ENCODE measurements at places on chromosomes 11 and 22.

DNA sequence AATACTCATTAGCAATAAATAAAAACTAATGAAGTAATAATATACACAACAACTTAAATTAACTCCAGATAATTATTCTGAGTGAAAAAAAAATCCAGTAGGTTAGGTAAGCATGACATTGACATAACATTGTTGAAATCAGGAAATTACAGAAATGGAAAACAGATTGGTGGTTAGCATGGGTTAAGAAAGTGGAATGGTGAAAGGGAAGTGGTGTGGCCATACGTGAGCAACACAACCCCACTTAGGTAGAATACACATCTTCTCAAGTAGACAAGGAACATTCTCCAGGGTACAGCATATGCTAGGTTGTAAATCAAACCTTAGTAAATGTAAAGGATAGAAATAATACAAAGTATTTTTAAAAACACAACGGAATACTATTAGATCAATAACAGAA, 30.2 kb upstream of the CLTCL1 start:
- DNase-seq = no peak

GRCh38 chr11:116386118-116386699, 386.6 kb downstream of the BUD13 start:
- DNase-seq = no peak

- no peak for DNase-seq
Measured at GRCh38 chr22:49590851-49591445, 236.7 kb downstream of the BRD1 start.

GRCh38 chr11:114167355-114167754, 107.8 kb downstream of the ZBTB16 start:
- no peak for DNase-seq

DNA sequence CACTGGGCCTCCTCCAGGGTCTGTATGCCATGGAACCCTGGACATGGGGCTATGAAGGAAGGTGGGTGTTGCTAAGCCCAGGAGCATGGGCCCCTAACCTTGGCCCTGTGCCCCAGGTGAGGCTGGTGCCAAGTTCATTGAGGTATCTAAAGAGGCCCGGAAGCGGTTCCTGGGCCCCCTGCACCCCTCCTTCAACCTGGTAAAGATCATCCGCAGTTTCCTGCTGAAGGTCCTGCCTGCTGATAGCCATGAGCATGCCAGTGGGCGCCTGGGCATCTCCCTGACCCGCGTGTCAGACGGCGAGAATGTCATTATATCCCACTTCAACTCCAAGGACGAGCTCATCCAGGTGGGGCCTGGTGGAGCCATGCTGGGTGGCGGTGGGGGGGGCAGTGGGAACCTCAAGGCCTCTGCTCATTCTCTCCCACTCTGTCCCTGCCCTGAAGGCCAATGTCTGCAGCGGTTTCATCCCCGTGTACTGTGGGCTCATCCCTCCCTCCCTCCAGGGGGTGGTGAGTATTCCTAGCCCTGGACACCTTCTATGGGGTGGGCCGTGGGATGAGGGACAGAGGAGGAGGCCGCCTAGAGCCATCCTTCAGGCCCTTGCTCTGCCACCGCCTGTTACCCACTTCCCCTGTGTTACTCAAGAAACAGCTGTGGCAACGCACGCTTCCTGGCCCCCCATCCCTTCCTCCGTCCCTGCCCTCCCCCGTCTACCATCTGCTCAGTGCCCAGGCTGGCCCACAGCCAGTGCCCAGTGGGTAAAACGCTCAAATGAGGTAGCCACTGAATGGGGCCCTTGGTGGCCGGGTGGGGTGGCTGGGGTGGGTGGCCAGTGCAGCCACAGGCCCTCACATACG, 3.0 kb downstream of the PNPLA2 start:
- DNase-seq = no peak

GRCh38 chr11:122210367-122210997, 94.5 kb upstream of the BLID start:
- no peak for DNase-seq

GRCh38 chr11:122666743-122667142, 11.2 kb downstream of the UBASH3B start:
- DNase-seq = no peak

GRCh38 chr11:116071241-116071640, 567.0 kb upstream of the CADM1 start:
- no peak for DNase-seq

DNA sequence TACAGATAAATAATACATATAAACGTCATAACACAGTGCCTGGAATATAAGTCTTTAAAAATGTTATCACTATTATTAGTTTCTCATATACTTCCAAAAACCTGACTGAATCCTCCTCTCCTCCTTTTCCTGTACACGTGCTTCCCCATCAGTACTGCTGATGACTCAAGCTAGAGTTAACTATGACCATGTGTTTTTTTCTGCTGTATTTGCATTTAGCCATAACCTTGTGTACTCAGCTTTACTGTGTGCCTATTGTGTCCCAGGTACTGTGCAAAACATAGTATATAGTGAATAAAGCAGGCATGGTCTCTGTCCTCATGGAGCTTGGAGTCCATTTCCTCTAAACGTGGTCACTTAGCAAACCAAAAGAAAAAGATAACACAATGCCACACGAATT, 56.5 kb upstream of the ARHGAP32 start:
- no peak for DNase-seq

GRCh38 chr11:66570079-66570849, 1.9 kb upstream of the CTSF start:
- no peak for DNase-seq

GRCh38 chr11:109071262-109071661, 350.7 kb upstream of the C11orf87 start:
- no peak for DNase-seq

DNA sequence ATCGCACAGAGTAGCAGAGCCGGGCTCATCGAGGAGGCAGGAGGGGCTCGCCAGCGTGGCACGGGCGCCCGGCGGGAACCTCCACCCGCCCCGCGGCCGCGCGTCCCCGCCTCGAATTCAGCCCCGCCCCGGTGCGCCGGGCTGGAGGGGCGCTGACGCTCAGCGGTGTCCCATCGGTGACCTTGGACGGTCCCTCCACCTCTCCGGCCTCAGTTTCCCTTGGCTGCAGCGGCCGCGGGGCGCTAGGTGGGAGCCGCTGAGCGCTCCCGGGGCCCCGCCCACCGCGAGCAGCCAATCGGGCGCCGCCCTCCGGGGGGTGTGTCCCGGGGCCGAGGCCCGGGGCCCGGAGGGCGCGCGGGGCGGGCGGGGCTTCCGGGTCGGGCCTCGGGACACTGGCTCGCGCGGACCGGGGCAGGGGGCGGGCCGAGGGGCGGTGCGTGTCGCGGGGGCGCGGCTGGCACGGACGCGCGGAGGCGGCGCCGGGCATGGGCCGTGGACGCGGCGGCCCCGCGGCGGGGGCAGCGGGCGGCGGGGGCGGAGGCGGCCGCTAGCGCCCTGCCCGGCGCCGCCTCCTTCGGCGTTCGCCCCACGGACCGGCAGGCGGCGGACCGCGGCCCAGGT, at the start of gene PPARA:
PPARA (plus strand) TSS at position 493 of the 621 bp plus-strand sequence. CDS start 47,858 bp downstream, outside the sequence.
- DNase-seq = peak; percentile 92

- no peak for DNase-seq
Measured at GRCh38 chr11:68199295-68199987, 13.7 kb downstream of the KMT5B start.

DNA sequence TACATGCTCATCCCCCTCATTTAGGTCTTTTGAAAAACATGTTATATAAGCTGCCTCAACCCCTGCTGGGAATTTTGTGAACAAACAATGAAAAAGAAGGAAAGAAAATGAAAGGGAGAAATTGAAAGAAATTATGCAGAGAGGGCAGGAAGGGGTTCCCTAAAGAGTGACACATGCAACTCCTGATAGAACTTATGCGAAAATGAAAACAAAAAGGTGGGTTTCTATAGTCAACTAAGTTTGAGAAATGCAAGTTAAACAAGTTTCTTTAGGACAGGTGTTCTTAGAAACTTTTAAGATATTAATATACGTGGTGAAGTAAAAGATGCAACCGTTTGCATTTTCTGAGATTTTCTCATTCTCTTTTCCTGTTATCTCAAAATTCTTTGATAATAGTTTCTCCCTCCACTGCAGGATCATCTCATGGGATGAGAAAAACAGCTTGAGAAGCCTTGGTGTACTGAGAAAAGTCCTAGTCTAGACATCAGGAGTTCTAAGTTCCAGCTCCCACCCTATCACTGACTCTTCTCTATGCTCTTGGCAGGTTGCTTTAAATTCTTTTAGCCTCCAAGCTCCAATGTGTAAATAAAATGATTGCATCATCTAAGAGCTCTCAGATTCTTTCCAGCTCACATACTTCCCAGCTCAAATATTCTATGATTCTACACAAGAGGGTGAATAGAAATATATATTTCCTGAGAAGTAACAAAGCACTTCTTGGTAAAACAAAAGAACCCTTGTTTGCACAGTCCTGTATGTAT, 109.2 kb downstream of the FAM76B start:
- no peak for DNase-seq

DNA sequence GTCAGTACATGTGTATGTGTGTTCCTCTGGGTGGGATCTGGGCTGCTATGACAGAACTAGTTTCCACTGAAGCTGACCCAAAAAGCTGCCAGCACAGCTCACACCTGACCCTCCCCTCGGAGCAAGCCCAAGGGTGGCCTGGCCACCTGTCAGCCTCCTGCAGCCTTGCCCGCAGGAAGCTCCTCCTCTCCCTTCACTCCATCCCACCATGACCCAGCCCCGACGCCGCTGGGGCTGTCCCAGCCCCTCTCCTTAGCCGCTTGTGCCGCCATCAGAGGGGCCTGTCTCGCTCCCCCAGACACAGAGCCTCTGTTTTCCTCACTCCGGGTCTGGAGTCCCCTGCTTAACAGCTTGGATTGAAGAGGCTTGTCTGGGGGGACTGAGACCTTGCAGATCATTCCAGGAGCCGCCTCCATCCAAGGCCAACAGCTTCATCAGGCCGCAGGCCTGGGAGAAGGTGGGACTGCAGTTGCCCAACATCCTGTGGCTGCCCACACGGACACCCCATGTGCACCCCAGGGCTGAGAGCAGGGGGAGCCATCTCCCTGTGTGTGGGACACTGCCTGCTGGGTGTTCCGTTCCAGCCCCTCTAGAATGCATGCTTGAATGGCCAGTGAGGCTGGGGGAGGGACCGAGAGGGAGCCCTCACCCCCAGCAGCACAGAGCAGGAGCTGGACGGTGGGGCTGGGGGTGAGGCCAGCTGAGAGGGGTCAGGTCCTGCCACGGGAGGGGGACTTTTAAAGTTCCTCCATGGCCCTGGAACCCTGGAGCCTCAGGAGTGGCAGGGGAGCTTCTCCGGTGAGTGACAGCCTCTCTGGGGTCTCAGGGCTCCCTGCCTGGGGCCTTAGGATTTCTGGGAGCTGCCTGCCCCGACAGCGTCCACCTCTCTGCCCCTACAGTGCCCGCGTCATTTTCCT, 696 bp downstream of the MRGPRF start:
- no peak for DNase-seq

- no peak for DNase-seq
Measured at GRCh38 chr11:36053281-36053680, 109.4 kb downstream of the LDLRAD3 start.

DNA sequence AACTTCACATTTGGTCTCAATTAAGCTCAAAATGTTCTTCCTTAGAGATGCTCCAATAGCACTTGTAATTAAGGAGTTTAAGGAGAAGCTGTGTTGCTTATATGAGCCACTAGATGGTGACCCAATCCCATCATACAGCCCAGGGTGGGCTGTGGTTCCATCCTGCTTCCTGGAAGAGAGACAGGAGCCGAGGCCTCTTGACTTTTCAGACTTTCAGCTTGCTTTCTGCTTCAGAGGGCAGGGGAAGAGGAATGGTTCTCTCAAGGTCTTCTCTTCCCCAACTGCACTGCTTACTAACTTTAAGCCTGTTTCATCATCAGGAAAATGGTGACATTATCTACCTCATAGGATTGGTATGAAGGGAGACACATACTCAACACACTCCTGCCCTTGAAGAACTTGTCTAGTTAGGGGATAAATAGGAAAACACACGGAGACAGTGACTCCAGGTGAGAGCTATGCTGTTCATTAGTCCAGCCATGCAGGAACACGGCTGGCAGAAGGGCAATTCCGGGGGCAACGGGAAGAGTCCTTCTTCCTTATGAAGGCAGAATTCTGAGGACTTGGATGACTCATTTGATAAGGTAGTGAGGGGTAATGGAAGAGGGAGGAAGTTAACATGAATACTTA, 20.1 kb downstream of the TMEM218 start:
- DNase-seq = no peak
